Muscle of leg (tissue), 16 donors: ENCODE measurements at places on chromosomes 5 and 9. TPM values are rescaled to one million over a fixed set of nuclear protein-coding genes. Genes with fewer than 3 reads are reported as not detected.

DNA sequence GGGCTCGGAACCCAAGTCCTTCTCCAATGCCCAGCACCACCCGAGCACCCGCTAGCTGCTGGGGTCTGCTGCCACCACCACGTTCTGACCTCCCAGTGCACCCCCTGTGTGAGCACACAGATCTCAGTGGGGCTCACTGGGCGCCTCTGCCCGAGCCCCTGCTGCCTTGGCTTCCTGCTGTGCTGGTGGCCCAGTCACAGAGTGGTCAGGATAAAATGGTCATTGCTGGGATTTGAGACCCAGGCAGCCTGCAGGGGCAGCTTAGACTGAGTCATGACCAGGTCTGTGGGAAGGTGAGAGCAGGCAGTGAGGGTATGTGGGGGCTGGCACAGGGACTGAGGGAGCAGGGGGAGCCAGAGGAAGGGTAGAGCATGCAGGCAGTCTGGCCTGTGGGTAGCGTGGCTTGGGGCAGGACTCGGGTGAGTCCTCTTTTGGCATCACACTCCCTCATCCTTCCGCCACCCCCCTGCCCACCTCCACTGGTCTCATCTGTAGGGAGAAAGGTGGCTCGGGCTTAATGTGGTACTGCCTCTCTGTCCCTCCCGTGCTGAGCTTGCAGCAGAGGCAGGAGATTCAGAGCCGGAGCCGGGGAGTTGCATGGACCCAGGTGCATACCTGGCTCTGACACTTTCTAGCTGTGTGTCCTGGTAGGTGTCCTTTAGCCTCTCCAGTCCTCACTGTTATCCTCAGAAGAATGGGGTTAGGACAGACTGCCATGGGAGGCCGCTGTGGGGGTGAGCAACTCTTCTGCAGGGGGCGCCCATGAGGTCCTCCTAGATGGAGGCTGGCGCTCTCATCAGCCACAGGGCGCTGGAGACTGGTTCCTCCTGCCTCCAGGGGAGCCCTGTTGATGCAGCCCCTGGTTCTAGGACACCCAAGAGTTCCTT, 32.1 kb downstream of the USP20 start:
- no peak for DNase-seq

GRCh38 chr5:78979117-78979742, 5.9 kb downstream of the ARSB start:
- no peak for DNase-seq

- no peak for DNase-seq
Observed at GRCh38 chr5:55123365-55123764, 20.9 kb downstream of the GZMA start.

GRCh38 chr5:53479590-53480415, 626 bp upstream of the FST start:
- DNase-seq = peak; percentile 94

- peak; percentile 76 for DNase-seq
Observed at GRCh38 chr5:6722015-6722414, 8.8 kb downstream of the TENT4A start.

- DNase-seq = peak; percentile 85
Observed at GRCh38 chr9:131677049-131677443, 62.8 kb downstream of the RAPGEF1 start.

- no peak for DNase-seq
Observed at GRCh38 chr5:424301-425110, 18.5 kb upstream of the EXOC3 start.

- DNase-seq = peak; percentile 57
Observed at GRCh38 chr9:3962971-3963642, 336.8 kb downstream of the GLIS3 start.

The ANGPTL2 gene
- total RNA-seq = 75.6 TPM

The RLN2 gene
- 0.71 TPM for total RNA-seq

The BNC2 gene
- 24.0 TPM for total RNA-seq
